Esophagus squamous epithelium (tissue), 5 donors: ENCODE measurements at places on chromosomes 1 and 21.

- DNase-seq, result no peak
Observed at GRCh38 chr1:82099170-82099569, 298.4 kb downstream of the ADGRL2 start.

DNA sequence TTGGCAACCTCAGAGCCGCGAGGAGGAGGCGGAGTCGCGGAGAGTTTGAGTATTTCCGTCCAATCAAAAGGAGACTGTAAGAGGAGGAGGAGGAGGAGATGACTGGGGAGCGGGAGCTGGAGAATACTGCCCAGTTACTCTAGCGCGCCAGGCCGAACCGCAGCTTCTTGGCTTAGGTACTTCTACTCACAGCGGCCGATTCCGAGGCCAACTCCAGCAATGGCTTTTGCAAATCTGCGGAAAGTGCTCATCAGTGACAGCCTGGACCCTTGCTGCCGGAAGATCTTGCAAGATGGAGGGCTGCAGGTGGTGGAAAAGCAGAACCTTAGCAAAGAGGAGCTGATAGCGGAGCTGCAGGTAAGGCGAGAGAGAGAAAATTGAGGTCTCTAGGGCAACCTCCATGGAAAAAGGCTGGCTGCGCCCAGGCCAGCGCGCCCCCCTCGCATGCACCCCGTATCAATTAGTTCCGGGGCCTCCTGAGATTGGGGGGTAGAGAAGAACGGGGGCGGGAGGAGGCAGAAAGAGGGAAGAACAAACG, at the start of gene PHGDH:
Gene PHGDH, plus strand, starts transcription at position 131 of the 538 bp plus-strand sequence. Its CDS starts 89 bp downstream, at position 220.
- no peak for DNase-seq

DNA sequence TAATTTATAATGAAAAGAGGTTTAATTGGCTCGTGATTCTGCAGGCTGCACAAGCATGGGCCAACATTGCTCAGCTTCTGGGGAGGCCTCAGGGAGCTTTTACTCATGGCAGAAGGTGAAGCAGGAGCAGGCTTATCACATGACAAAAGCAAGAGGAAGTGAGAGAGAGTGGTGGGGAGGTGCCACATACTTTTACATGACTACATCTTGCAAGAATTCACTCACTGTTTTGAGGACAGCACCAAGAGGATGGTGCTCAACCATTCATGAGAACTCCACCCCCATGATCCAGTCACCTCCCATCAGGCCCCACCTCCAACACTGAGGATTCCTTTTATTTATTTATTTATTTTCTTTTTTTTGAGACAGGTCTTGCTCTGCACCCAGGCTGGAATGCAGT, 5.5 kb upstream of the PLEKHM2 start:
- DNase-seq, result no peak

DNA sequence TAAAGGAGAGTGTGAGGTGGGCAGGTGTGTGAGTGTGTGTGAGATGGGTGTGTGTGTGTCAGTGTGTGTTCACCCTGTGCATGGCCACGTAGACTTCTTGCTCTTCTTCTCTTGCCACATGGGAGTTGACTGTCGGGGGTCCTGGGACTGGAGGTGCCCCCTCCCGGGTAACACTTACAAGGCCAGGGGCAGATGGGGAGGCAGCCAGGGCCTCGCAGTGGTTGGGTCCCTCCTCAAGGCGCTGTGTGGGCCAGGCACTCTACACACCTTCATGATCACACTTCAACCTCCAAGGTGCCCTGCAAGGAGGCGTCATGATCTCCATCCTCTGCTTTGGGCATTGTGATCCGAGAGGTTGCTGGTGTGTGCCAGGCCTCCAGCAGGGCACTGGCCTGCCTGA, 2.3 kb downstream of the PLA2G2F start:
- no peak for DNase-seq

DNA sequence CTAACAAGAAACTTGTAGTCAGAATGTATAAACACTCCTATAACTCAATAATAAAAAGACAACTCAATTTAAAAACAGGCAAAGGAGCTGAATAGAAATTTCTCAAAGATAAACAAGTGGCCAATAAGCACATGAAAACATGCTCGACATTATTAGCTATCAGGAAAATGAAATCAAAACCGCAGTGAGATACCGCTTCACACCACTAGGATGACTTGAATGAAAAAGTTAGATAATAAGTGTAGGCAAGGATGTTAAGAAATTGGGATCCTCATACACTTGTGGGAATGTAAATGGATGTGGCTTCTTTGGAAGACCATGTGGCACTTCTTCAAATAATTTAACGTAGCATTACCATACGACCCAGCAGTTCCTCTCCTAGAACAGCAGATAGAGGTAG, 8.9 kb downstream of the RALGPS2 start:
- no peak for DNase-seq

DNA sequence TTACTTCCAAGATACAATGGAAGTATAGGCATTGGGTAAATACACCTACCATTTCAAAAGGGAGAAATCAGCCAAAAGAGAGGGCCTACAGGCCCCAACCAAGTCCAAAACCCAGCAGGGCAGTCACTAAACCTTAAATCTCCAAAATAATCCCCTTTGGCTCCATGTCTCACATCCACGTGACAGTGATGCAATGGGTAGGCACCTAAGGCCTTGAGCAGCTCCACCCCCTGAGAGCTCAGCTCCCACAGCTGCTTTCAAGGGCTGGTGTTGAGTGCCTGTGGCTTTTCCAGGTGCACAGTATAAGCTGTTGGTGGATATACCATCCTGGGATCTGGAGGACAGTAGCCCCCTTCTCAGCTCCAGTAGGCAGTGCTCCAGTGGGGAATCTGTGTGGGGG, 72.5 kb downstream of the UROD start:
- DNase-seq, result no peak

GRCh38 chr1:81125672-81126071, 675.1 kb upstream of the ADGRL2 start:
- no peak for DNase-seq

- no peak for DNase-seq
Observed at GRCh38 chr1:201531551-201532425, 7.1 kb upstream of the NAV1 start.

GRCh38 chr1:8825985-8826481, 8.6 kb upstream of the RERE start:
- DNase-seq, result no peak

DNA sequence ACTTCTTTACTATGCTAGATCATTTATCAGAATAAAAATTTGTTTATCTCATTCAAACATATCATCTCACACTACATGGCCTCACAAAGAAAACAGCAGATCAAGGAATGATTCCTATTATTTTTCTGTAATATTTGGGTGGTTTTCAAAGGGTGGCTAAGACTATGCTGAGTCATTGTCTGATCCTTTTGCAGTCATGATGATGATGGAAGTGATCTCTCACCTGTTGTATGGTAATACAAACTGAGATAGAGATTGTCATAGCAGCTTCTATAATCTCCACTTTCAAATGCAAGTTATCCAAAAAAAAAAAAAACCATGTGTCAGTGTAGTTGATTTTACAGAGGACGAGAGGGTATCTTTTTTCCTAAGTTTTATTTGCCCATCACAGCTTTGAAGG, 37.2 kb upstream of the GBP5 start:
- no peak for DNase-seq

GRCh38 chr1:227632325-227632724, 69.0 kb downstream of the ZNF678 start:
- DNase-seq, result no peak

DNA sequence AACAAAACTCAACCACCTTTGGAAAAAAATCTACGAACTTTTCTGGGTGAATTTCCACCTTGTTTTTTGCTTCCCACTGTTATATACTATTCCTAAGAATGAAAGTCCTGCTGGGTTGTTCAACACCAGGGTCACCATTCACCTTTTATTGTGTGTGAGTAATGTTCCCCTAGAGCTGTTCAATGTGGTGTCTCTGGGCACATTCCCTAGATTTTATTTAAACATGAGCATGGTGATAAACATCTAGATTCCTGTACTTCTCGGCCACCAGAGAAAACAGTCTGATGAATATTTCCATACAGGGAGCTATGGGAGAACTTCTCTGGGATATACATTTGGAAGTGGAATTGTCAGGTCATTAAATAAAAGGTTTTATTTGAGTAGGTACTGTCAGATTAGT, 13.0 kb downstream of the FMN2 start:
- no peak for DNase-seq

GRCh38 chr21:26070822-26071425, 99.6 kb downstream of the APP start:
- no peak for DNase-seq
